AG08396 (cell line): ENCODE measurements at places on chromosomes 1 and 21.
A peak's percentile ranks its signal among the peaks of the same experiment; 100 is the strongest.

- DNase-seq: peak; percentile 16
These were observed 45.0 kb upstream of the KIRREL1 start for GRCh38 chr1:157948312-157949073.

- DNase-seq: no peak
These were observed 21.0 kb upstream of the ATP13A2 start for GRCh38 chr1:17032741-17033140.

- DNase-seq: no peak
These were observed at the start of gene ZBTB18 for GRCh38 chr1:244050835-244051444. Gene ZBTB18, plus strand, starts transcription at chr1:244051283. Its CDS starts 149 bp downstream, at chr1:244051432.

DNA sequence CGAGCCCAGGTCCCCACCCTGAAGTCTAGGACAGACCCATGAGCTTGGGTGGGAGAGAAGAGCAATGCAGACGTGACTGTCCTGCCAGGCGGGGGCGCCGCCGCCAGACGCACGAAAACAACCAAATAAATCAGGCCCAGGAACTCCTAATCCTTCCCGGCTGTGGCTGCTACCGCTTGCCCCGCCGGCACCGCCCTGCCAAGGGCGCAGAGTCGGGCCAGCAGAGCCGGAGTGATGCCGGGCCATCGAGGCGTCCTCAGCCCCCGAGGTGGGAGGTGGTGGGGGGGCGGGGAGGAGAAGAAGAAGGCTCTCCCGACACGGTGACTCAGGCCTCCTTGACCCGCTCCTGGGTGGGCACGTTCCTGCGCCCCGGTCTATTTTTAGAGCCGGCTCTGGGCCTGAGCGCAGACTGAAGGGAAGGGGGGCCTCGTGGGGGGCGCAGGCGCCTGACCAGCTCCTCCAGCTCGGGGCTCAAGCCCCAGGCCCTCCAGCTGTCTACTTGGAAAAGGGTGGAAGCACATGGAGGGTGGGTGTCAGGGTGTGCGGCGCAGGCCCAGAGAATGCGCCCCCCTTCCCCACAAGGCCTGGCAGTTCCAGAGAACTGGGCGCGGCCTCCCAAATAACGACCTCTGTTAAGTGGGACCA, 10.7 kb upstream of the COL16A1 start:
- peak; percentile 63 for DNase-seq

- DNase-seq: no peak
These were observed 310.3 kb downstream of the SIPA1L2 start for GRCh38 chr1:232319518-232320210.

DNA sequence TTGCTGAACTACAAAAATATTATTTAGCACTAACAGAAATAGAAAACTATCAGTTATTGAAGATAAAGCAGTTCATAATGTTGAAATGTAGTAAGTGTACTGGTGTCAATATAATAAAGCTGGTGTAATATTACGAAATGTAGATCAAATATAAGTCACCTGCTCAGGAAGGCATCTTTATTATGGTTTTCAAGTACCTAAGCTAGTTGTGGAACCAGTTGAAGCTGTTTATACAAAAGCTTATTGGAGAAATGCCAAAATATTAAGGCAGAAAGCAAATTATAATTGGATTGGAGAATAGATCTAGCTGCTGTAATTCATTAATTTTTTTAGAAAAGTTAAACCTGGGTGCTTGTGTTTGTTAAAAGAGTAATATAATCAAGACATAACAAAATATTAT, 6.2 kb upstream of the MARK1 start:
- DNase-seq: no peak

DNA sequence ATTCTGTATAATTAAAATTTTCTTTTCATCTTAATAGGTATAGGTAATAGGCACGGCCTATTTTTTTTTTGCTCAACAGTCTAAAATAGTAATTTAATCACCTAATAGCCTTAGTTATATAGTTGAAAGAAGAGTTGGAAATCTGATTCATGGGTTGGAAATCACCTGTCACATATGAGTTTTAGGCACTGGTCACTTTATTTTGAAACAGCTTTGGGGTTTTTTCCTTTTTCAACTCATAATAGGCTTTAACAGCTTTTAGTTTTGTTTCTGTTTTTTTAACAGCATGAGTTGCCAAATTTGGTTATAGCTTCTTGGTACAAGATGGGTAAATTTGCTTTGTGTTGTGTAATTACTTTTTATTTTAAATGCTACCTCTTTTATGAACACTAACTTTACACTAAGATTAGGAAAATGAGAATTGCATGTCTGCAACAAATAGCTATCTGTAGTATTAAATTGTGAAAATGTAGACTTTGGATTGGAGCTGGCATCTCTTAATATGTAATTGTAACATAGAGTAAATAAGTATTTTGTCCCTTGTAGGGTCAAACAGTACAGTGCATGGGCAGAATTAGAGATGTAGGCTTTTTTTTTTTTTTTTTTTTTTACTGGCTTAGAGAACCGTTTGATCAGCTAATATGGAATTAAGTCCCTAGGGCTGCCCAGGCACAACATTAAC, 109.8 kb downstream of the OSBPL9 start:
- no peak for DNase-seq

DNA sequence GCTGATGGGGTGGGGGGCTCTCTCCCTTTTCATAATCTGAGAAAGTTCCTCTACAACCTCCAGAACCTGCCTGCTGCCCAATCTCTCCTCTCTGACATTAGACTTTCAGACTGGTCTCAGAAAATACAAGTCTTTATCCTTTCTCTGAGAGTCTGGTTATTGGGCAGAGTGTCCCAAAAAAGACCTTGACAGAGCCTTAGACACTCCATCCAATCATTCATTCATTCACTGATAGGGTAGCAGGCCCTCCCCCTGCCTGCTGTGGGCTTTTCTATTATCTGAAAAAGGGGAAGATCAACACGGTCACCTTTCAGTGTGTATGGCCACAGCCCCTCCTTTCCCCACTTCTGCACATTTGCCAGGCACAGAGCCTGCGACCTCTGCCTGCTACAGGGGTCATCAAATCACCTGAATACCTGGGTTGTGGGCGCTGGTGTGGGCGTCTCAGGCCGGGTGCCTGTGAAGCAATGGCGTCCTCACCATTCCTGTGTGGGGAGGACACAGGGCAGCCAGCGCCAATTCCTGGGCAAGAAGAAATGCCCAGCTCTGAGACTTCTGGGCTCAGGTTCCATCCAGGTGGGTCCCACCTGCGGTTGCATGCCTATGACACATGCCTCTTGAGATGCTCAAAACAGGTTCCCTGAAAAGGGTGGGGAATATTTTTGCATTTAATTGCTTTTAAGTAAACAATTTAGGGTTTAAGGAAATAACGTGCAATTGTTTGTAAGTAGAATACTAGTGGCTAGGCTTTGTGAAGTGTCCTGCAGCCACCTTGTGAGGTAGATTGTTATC, 52.8 kb downstream of the ELK4 start:
- DNase-seq: no peak

DNA sequence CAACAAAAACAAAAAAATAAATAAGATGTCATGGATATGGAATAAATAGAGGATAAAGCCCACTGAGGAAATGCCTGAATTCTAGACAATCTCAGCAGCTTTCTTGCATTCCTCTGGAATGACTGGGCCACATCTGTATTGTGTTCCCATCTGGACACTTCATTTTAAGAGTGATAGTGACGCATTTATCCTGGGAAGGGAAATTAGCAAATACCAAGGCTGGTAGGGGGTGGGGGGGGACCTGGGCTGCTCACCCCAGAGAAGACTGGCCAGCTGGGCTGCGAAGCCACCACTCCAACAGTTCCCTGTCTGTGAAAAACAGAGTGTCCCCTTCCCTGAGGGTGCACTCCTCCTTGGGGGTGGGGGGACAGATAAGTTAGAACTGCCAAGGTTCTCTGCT, 106.3 kb downstream of the HIVEP3 start:
- DNase-seq: peak; percentile 49

DNA sequence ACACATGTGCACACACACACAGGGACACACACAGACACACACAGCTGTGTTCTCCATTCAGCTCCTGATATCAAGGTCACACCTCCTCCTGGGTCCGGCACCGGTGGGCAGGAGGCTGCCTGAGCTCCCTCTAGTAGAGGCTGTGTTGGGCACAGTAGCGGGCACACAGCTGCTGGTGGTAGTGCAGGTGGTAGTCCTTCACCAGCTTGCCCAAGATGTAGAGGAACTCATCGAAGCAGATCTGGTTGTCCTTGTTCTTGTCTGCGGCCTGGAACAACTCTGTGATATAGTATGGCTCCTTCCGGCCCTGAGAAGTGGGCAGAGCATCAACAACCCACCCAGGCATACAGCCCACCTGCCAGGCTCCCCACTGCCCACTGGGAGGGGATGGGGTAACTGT, 5.6 kb upstream of the S100A8 start:
- no peak for DNase-seq

DNA sequence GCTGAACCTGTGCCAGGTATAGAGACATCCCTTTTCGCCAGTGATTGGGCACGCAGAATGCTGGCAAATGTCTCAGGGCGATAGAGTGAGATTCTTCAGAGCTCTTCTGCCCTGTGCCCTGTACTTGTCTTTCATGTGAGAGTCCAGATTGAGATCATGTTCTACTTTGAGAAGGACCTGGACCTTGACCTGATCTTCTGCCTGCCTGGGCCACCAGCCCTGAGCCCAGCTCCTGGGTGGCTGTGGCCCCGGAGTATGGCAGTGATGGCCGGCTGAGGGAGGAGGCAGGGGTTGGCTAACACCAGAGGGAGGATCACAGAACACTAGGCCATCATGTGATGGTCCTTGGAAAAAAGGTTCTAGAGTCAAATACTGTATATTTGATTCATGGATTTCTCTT, 13.8 kb downstream of the STRIP1 start:
- DNase-seq: no peak

- DNase-seq: no peak
These were observed 17.3 kb upstream of the RASAL2 start for GRCh38 chr1:178076607-178077006.

DNA sequence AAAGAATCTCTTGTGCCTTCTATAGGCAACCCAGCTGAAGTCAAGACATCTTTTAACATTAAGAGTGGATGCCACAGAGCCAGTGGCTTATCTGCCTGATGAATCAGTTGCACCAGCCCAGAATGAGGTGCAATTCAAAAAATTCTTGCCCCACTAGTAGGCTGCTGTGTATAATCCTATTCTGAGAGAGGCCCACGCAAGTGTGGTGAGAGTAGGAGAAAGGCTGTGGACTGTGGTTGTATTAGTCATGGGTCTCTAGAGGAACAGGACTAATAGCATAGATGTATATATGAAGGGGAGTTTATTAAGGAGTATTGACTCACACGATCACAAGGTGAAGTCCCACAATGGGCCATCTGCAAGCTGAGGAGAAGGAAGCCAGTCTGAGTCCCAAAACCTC, 216.4 kb downstream of the LTN1 start:
- peak; percentile 41 for DNase-seq

GRCh38 chr1:19664453-19665185, at the start of gene HTR6:
Gene HTR6, plus strand, starts transcription at chr1:19664875. Its CDS starts 879 bp downstream, at chr1:19665754.
- DNase-seq: peak; percentile 69

DNA sequence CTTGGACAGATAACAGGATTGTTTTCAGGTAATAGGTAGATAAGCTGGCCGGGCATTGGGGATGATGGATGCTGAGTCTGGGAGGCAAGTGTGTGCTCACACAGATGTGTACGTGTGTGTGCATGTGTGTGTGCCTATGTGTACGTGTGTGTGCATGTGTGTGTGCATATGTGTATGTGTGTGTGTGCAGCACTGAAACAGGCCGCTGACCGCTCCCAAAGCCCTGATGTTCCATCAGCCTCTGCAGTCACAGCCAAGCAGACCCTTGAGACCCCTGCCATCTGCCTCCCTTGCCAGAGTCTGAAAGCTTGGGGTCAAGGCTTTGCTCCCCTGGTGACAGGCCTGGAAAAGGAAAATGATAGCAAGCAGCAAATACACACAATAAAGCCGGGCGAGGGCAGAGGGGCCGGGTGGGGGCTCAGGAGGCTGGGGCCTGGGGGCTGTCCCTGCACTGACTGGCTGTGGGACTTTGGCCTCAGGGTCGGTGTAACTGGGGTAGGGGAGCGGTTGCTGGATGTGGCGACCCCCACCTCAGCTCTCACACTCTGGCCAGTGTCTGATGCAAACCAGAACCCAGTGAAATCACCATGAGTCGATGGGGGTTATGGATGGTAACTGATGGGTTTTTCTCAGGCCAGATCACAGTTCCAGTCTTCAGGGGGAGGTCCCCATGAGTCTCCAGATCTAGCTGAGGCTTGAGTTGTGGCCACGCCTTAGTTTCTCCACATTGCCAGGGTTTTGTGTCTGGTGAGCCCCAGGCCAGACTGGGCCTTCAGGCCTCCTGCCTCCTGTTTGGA, 9.2 kb upstream of the TNFRSF8 start:
- DNase-seq: no peak

DNA sequence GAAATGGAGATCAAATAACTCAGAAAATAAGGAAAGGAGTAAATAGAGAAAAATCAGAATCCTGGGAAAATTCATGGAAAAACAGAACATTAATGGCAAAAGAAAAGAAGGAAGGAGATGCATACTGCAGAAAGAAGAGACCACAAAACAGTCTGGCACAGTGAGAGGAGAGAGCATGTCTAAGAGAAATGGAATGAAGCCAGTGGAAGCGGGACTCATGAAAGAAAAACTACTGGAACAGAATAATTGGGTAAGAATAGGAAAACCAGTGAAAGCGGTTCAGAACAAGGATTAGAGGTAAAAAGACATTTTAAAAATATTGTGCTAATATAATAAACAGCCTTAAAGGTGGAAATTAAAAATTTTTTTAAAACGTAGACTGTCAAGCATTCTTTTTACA, 93.6 kb upstream of the GREM2 start:
- DNase-seq: peak; percentile 30

DNA sequence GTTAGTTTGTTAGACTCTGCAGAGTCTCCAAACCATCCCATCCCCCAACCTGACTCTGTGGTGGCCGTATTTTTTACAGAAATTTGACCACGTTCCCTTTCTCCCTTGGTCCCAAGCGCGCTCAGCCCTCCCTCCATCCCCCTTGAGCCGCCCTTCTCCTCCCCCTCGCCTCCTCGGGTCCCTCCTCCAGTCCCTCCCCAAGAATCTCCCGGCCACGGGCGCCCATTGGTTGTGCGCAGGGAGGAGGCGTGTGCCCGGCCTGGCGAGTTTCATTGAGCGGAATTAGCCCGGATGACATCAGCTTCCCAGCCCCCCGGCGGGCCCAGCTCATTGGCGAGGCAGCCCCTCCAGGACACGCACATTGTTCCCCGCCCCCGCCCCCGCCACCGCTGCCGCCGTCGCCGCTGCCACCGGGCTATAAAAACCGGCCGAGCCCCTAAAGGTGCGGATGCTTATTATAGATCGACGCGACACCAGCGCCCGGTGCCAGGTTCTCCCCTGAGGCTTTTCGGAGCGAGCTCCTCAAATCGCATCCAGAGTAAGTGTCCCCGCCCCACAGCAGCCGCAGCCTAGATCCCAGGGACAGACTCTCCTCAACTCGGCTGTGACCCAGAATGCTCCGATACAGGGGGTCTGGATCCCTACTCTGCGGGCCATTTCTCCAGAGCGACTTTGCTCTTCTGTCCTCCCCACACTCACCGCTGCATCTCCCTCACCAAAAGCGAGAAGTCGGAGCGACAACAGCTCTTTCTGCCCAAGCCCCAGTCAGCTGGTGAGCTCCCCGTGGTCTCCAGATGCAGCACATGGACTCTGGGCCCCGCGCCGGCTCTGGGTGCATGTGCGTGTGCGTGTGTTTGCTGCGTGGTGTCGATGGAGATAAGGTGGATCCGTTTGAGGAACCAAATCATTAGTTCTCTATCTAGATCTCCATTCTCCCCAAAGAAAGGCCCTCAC, at the start of gene OLIG2:
Gene OLIG2 (plus strand): TSS at position 447 of the 954 bp plus-strand sequence. CDS start 928 bp downstream, outside the sequence.
- peak; percentile 25 for DNase-seq

- DNase-seq: no peak
These were observed 33.8 kb downstream of the PLEKHA6 start for GRCh38 chr1:204325944-204326343.

- DNase-seq: peak; percentile 56
These were observed 201.8 kb downstream of the DISC1 start for GRCh38 chr1:231828182-231828920.

- DNase-seq: no peak
These were observed 9.9 kb downstream of the PLOD1 start for GRCh38 chr1:11944358-11944931.

GRCh38 chr1:185017338-185017737, 28.0 kb upstream of the RNF2 start:
- DNase-seq: peak; percentile 66
